ENCODE measurements at places on chromosomes 3 and 15.

DNA sequence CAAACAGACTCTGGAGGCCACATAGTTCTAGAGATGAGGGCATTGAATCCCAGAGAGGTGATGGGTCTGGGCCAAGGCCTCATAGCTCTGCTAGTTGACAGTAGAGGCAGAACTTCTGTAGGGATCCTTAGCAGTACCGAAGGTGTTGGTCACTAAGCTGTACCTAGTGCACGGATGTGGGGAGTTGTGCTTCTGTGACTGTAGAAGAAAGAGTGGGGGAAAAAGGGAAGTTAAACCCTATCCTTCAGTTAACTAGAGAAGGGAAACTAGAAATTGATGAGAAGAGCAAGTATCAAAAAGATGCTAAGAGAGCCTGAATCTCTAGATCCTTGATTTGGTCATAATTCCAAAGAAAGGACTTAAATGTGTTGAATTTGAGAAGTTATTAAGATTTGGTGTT lies 186.7 kb downstream of the NFKBIZ start:
- DNase-seq: no peak

GRCh38 chr3:149085828-149086231 lies 503 bp downstream of the HLTF start:
- DNase-seq: no peak

GRCh38 chr3:152400887-152401286 lies 132.2 kb downstream of the MBNL1 start:
- DNase-seq: no peak

GRCh38 chr3:186663361-186664118 lies 2.3 kb upstream of the HRG start:
- DNase-seq: no peak

DNA sequence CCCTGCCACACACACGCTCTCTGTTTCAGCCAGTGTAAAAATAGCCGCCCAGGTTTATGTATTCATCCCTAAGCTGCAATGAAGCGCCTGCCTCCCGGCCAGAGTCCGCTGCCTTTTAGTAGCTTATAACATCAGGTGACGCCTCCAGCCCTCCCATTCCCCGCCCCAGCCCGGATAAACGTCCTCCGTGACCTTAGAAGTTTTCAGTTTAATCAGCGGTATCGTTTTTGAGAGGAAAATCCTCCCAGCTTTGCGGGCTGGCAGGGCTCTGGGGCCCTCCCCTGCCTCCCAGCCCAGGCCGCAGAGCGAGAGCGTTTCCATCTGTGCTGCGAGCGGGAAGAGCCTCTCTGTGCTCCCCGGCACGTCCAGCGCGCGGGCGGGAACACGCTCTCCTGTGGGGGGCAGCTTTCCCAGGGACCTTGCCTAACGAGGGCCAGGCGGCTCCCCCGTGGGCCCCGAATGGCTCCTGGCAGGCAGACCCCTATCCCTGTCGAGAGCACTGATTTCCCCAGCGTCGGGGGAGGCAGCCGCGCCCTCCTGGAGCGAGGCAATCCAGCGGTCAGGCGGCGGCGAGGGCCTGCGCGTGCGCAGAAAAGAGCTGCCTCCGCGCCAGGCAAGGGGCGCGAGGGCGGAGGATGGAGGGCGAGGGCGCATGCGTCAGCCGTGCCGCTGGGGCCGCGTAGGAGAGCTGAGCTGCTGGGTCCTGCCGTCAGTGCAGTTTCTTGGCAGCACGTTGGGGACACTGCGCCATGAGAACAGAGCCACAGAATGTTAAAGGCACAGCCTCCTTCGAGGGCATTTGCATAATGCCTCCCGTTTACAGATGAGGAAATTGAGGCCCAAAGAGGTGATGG lies 71.1 kb downstream of the CCNL1 start:
- no peak for DNase-seq

DNA sequence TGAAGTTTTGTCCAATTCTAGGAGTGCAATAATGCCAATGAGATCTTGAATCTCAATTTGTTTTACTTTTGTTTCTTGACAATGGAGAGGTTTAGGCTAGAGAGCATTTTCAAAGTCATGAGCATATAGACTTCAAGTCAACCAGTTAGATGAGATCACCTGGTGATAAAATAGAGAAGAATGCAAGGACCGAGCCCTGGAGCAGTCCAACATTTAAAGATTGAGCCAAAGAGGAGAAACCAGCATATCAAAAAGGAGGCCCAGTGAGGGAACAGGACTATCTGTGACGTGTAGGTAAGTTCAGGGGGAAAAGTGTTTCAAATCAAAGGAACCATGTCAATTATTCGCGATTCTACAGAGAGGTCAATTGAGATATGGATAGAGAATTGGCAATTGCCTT lies 1.7 kb upstream of the PIAS1 start:
- no peak for DNase-seq

DNA sequence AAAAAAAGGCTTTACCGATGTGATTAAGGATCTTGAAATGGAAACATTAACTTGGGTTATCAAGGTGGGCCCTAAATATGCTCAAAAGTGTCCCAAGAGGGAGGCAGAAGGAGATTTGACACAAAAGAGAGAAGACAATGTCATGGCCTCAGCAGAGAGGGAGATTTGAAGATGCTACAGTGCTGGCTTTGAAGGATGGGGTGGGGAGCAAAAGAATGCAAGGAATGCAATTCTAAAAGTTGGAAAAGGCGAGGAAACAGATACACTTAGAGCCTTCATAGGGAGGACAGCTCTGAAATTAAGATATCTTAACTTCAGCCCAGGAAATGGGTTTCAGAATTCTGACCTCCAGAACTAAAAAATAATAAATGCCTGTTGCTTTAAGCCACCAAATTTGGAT lies 314.5 kb upstream of the CCDC54 start:
- no peak for DNase-seq

- no peak for DNase-seq
These were observed 82.2 kb upstream of the SATB1 start for GRCh38 chr3:18507333-18507732.

GRCh38 chr3:133991637-133992036 lies 38.1 kb downstream of the SLCO2A1 start:
- peak; percentile 68 for DNase-seq

DNA sequence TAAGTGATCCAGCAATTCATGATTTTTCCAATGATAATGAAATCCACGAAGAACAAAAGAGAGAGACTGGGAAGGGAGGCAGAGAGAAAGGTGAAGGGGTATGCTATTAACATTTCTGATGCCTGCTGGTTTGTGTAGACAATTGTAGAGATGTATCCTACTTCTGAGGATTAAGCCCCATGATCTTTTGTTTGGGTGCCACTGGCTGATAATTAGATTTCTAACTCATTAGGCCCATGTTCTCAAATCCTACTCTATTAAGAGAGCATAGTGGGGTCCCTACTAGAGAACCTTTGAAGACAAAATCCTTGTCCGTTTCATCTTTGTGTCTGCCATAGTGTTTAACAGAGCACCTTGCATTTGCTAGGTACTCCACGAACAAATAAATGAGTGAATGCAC lies 2.7 kb upstream of the GNB4 start:
- no peak for DNase-seq

- no peak for DNase-seq
These were observed 54.0 kb upstream of the TMEM108 start for GRCh38 chr3:132984181-132984580.

DNA sequence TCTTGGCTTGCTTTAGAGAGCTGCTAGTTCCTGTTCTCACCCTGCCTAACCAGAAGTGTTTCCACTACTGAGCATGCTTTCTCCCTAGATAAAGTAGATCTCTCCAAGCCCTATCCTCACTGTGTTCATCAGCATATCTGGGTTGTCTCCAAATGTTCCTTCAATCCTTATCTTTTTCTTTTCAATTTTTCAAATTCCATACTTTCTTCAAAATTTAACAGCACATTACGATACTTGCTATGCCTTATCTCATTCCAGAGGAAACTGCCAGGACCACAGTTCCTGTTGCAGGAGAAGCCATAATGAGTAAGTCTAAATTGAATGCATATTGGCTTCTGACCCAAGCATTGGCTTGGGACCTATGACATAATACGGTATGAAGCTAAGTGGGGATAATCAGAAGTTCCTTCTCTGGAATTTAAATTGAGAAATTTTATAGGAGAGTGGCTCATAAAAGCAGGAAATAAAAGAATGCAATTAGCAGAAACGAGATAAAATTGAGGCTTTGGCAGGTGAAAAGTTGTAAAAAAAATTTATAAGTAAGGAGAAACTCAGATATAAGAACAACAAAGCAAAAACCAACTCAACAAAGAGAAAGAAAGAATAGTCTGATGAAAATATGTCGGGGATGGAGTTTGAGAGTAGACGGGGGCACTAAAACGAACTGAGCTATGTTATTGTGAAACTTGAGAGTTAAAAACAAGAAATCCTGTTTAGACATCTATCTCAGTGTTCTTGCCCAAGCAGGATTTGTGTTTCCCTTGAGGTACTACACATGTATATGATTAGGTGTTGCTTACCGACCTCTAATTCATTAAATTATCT lies 631.7 kb upstream of the CCDC54 start:
- no peak for DNase-seq

All from GF-D8 (cell line).